ENCODE measurements at places on chromosomes 5 and 9.

- DNase-seq: no peak
Measured at GRCh38 chr5:175466700-175467318, 11.6 kb upstream of the SFXN1 start.

GRCh38 chr5:169421677-169422076 lies 120.7 kb upstream of the SLIT3 start:
- no peak for DNase-seq

DNA sequence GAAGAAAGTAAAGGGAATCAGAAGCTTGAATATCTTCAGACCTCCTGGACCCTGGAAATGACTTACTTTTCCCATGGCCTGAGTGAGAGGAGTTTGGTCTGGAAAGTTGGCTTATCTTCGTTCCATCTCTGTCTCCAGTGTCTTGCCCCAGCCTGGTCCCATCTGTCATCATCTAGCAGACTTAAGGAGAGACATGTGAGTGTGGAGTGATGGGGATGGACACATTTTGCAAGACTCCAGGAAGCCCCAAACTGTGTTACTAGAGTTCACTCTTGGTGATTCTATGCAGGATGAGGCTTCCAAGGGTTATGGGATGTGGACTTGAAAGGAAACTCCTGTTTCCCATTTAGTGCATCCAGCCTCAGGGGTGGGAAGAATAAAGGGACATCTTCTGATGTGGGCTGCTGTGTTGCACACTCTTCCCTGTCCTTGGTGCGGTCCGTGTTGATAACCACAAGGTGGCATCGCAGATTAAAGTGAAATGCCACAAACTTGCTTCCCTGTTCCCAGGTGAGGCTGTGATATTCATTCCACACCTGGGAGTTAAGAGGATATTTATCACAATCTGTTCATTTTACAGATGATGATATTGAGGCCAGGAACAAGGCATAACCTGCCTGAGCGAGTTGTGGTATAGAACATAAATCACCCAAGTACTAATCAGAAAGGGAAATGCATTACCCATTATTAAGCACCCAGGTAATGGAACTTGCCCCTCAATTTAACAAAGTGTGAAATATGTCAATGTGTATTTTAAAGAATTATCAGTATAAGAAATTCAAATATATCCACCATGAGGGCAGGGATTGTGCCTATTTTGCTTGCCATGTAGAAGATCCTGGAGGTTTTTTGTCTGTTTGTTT lies 269.9 kb upstream of the PAPPA start:
- no peak for DNase-seq

DNA sequence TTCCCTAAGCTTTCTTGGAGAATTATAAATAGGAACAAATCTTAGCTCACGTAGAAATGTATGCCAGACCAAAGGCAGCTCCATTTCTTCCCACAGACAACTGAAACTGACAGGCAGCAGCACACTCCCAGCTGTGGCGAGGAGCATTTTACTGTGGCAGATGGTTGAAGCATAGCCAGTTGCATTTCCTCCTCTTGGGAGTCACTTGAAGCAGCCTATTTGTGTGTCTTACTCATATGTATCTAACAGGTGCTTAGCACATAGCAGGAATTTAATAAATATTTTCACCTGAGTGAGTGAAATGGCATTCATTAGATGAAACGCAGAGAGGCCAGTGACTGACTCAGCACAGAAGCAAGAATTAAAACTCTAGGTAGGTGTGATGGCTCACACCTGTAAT lies 12.3 kb upstream of the MTMR12 start:
- no peak for DNase-seq

GRCh38 chr5:99305045-99305580 lies 376.3 kb upstream of the CHD1 start:
- DNase-seq: no peak

GRCh38 chr9:32877103-32877502 lies 93.8 kb downstream of the TMEM215 start:
- DNase-seq: no peak

DNA sequence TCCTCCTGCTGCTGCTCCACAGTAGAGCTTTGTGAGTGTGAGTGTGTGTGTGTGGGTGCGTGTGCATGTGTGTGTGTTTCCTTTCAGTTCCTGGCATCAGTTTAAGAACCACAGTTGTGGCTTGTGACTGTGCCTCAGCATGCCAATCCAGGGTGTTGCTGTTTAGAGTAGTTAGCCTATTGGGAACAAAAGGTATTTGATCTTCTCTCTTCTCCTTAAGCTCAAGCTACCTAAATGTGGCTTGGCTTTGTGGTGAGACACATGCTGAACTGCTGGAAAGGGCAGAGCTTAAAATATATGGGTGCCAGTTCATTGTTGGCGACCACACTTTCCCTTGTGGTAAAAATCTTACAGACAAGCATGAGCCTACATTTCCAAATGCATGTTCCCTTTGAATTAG lies 116.6 kb upstream of the BNC2 start:
- no peak for DNase-seq

- no peak for DNase-seq
Measured at GRCh38 chr5:75185763-75186162, 50.9 kb downstream of the ANKRD31 start.

- no peak for DNase-seq
Measured at GRCh38 chr5:7495131-7495517, 99.2 kb downstream of the ADCY2 start.

Measured in activated CD8-positive, alpha-beta T cell treated with anti-CD3 and anti-CD28 coated beads, Interleukin-2, amount 10 ng/mL, durations not matched to agents 7 days and 5 days (primary cell).